ENCODE measurements at places on chromosomes 3 and 15.

DNA sequence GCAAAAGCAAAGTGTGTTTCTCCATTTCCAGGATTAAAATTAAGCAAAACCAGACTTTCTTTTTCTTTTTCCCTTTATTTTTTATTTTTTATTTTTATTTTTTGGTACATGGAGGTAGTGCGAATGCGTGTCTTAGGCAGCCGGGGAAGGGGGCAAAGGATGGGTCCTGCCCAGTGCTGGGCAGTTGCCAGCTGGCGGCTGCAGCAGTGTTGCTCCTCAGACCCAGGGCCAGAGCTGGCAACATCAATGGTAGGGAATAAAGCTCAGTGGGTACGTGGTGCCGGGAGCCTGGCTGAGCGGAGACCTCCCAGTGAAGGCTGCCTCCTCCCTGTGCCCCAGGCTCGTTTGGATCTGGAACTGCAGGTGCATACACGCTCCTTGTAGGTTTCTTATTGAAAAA lies 46.3 kb downstream of the POLR2M start:
- no peak for DNase-seq

- no peak for DNase-seq
Observed at GRCh38 chr15:60774829-60775463, 296.0 kb upstream of the ICE2 start.

- peak; percentile 13 for DNase-seq
Observed at GRCh38 chr3:30426293-30426993, 180.0 kb upstream of the TGFBR2 start.

DNA sequence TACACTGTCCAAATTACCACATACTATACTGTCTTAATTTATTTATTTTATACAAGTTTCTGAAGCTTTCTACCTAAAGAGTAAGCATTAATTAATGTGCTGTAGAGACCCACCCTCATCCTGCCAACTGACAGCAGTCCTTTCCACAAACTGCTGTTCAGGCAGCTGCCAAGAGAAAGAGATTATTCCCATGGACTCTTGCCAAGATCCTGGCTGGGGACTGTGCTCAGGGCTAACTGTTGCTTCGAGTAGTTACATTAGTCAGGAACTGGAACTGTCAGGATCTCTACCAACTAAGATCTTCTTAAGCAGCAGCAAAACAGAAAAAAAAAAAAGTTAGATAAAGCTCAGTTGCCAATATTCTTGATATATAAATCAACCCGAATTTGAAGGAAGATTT lies 398.8 kb downstream of the MECOM start:
- DNase-seq, result peak; percentile 37

DNA sequence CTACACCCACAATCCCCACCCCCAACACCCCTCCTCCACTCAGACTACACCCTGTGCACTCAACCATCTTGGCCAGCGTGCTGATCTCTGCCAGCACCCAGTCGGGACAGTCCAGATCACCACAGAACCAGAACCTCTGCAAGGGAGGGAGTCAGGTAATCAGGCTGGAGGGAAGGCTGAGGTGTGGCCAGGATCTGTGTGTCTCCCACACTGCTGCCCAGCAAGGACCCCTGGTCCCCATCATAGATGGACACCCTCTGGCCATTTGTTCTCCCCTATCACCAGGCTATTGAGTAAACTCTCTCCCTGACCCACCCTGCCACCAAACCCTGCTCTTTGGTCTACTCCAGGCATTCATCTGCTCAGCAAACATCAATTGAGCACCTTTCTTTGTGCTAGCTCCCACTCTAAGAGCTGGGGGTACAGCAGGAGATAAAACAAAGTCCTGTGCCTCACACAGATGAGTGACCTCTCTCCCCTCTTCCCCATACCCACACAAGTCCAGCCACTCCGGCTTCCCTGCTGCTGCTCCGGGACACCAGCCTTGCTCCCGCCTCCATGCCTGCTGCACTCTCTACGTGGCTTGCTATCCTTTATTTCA lies 134.8 kb downstream of the TBC1D2B start:
- no peak for DNase-seq

- no peak for DNase-seq
Observed at GRCh38 chr3:9224490-9224889, 25.0 kb downstream of the SRGAP3 start.

- DNase-seq, result no peak
Observed at GRCh38 chr3:123139522-123139921, 62.2 kb upstream of the SEC22A start.

DNA sequence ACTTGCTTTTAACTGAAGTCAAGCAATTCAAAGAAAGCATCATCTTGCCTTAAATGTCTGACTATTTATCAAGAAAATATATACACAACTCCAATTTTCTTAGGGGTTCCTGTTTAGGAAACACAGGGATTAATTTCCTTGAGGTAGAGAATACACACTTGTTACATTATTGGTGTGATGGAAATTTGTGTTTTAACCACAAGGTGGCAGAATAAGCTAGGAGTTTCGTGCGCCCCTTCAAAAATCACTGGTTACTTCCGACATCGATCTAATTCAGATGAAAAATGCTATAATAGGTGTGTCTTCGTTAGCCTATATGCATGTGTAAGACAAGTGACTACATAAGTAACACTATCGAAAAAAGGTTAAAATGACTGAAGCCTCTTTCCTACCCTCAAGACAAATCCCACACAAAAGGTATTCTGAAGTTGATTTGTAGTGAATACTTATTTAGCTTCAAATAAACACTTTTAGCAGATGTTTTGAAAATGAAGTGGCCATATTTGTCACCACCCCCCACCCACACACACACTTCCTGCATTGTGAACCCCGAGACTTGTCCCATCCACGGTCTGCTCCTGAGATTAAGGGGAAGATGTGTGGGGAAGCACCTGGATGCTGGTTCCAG lies 246.5 kb downstream of the ROBO1 start:
- DNase-seq, result no peak

DNA sequence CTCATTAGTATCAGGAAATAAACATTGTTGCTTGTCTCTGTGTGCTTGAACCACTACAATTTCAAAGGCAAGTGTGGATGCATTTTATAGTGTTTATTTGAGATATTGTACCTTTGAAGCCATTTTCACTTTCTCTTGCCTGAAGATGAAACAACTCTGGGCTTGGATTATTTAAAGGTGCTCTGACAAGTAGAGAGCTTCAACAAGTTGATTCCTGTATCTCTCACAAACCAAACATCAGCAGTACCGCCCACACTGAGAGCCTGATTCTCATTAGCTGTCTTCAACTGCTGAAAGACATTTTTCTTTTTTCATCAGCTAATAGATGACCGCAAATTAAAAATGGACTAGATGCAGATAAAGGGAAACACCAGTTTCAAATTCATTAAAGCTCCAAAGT lies 806 bp upstream of the CERS3 start:
- no peak for DNase-seq

DNA sequence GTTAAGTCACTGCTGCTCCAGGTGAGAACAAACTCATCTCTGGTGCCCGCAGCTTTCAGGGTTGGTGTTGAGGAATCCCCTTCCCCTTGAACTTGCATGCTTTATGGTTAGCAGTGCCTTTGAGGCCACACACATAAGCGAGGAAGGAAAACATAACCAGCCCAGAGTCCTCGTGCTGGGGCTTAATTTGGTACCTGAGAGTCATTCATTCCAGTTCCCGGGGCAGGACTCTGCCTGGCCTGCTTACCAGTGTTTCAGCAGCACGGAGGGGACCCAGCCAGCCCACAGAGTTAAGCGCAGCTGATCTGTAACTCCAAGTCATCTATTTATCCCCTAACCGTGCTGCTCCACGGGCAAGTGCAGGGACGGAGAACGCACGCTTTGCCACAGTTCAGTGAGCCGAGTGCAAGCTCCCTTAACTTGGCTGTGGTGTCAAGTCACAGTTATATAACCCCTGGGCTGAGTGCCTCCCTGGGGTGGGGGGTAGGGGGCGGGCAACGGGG lies 302.3 kb upstream of the ICE2 start:
- DNase-seq, result no peak

GRCh38 chr3:64612082-64612860 lies 75.5 kb downstream of the ADAMTS9 start:
- DNase-seq, result no peak

GRCh38 chr15:39438799-39439592 lies 141.9 kb upstream of the THBS1 start:
- no peak for DNase-seq

- DNase-seq, result no peak
Observed at GRCh38 chr3:30608598-30608947, 2.2 kb downstream of the TGFBR2 start.

GRCh38 chr3:140546649-140547048 lies 131.2 kb upstream of the TRIM42 start:
- no peak for DNase-seq

DNA sequence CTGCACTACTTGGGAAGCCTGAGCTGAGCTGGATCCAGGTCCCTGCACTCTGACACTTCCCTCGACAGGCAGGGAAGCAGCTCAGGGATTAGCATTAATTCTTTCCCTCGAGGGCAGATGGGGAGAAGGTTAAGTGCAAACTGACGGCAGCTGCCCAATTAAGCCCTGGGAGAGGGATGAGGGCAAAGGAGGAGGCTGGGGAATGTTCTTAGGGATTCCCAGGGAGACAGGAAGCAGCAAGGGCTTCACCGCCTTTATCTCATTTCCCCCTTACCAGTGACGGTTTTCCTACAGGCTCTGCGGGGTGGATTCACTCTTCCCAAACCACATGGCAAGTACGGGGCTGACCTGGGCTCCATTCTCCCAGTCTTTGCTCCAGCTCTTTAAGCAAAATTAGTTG lies 519.0 kb upstream of the PROK2 start:
- DNase-seq, result no peak

DNA sequence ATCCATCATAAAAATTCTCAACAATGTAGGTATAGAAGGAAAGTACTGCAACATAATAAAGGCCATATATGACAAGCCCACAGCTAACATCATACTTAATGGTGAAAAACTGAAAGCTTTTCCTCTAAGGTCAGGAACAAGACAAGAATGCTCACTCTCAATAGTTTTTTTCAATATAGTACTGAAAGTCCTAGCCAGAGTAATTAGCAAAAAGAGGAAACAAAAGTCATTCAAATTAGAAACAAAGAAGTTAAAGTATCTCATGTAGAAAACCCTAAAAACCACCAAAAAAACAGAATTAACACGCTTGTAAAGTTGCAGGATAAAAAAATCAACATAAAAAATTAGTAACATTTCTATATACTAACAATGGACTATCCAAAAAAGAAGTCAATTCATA lies 61.8 kb downstream of the MYH15 start:
- DNase-seq, result no peak

DNA sequence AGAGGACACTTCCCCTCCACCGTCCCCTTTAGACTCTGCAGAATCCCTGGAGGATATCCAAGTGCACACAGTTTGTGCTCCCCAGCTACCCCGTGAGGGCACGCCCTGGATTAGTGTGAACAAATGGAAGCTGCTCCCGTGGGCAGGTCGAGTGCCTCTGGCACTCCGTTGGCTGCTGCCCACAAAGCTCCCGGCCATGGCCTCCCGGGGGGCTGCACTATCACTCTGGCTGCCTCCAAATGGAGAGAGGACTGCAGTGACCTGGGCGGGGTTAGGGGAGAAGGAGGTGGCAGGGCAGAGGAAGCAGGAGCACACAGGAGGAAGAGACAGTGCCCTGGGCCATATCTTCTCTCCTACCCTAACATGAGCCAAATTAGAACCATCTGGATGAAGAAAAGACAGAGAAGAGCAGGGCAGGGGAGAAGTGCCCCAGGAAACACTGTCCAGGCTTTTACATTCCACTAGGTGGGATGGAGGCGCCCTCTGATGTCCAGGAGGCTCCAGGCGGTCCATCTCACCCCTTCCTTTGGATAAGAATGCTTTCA lies 29.4 kb upstream of the ACAD9 start:
- no peak for DNase-seq

- DNase-seq, result no peak
Observed at GRCh38 chr3:194532591-194532990, 45.8 kb upstream of the ATP13A3 start.

GRCh38 chr15:58487041-58487723 lies 55.4 kb downstream of the LIPC start:
- no peak for DNase-seq

DNA sequence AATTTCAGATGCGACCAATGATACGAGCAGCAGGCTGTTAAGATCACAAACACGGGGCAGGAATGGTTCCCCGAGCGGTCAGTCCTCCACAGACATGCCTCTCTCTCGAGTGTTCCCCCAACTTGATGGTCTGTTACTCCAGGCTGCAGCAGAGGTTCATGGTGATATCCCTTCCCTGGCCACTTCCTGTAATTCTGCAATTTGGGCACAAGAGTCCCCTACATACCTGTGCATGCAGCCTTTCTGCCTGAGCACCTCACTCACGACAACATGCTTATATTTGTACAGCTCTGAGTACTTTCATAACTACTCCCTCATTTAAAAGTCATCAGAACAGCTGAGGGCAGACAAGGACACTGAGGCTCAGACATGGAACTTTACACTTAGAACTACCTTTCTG lies 408.1 kb upstream of the NR2F2 start:
- DNase-seq, result no peak

GRCh38 chr3:152778022-152778421 lies 56.9 kb upstream of the P2RY1 start:
- no peak for DNase-seq

GRCh38 chr3:71987089-71987735 lies 202.3 kb upstream of the PROK2 start:
- no peak for DNase-seq

DNA sequence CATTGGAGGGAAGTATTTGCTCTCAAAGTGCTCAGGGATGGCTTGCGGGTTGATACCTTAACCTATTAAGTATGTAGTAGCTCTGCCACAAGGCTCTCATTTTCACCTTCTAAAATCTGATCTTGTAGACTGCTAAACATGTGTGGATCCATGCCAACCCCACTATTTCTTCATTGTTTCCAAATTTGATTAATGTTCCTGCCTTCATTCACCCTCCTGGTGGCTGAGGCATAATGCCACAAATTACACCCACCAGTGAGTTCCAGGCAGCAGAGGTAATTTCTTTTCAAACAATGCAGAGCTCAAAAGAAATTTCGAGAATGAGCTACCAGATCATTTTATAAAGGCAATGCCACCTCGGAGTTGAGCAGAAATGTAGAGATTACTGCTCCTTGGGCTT lies 71.0 kb downstream of the EDEM1 start:
- no peak for DNase-seq

- no peak for DNase-seq
Observed at GRCh38 chr3:22319446-22319845, 568.4 kb upstream of the ZNF385D start.

DNA sequence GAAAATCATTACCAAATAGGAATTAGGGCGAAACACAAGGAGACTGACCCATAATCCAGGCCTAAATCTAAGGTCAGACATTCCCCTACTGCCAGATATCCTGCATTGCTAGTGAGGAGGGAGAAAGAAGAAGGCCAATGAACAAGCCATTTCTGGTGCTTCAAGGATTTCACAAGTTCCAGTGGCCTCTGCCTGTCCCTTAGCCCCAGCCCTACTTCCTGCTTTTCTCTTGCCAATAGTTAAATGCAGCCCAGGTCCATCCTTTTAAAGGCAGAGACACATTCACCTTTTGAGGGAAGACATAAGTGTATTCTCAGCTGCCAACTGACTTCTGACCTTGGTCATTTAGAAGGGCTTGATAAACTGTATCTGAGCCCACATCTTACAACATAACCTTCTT lies 135.8 kb downstream of the ZNF621 start:
- no peak for DNase-seq

- DNase-seq, result no peak
Observed at GRCh38 chr3:112061152-112061551, 25.0 kb upstream of the C3orf52 start.

GRCh38 chr3:64873400-64873799 lies 185.6 kb upstream of the ADAMTS9 start:
- DNase-seq, result no peak

GRCh38 chr3:35814531-35814930 lies 175.2 kb downstream of the ARPP21 start:
- no peak for DNase-seq

- DNase-seq, result no peak
Observed at GRCh38 chr3:69669070-69669469, 70.2 kb upstream of the MITF start.
